ENCODE measurements at places on chromosomes 2 and 18. TPM values are rescaled to one million over a fixed set of nuclear protein-coding genes. Genes with fewer than 3 reads are reported as not detected.

Gene UGT1A4
- total RNA-seq = not detected

DNA sequence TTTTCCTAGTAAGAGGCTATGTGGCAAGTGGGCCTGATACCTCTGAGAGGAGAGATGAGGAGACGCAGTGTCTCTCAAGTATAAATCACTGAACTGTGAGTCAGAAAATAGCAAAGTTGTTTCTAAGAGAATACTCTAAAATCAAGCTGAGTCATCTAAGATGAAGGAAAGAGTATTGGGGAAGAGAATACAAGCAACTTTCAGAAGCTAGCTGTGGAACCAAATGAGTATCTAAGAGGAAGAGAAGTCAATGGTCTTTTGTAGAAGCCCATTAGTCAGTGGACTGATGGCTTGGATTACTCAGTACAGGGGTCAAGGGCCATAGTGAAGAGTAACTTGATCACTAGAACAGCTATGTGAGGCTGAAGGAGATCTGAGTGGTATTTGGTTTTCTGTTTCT lies 2.7 kb upstream of the DCC start:
- H3K27ac ChIP-seq = no peak overlapping the region
- H3K4me3 ChIP-seq = no peak overlapping the region
- H3K4me1 ChIP-seq = no peaks in the 10 kb centered on the region
- no peaks in the 10 kb centered on the region for H3K36me3 ChIP-seq
- H3K27me3 ChIP-seq = peaks cover 5% of the 10 kb centered on the region
- no peak for DNase-seq

Gene PLA2R1
- not detected for total RNA-seq

DNA sequence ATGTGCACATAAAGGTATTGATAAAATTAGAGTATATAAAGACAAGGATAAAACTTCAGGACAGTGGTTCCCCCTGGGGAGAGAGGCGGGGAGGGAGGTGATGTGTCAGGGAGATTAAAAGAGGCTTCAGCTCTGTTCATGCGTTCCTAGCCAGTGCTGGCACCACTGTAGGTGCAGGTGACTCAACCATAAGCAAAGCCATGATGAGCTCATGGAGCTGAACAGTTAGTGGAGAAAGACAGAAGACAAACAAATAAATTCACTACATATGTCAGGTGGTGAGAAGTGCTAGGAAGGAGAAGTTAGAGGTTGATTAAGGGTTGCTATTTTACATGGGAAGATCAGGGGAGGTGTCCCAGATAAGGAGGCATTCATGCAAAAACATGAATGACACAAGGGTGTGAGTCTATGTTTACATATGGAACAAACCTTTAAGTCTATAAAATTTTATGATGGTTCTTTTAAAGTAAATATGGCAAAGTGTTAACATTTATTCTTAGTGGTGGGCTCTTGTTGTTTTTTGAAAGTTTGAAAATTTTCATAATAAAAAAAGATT lies 136.0 kb downstream of the ANKRD44 start:
- H3K4me3 ChIP-seq = no peak overlapping the region
- DNase-seq = no peak
- H3K27ac ChIP-seq = no peak overlapping the region
- H3K27me3 ChIP-seq = no peaks in the 10 kb centered on the region

GRCh38 chr18:58242968-58243367 lies 198.9 kb downstream of the NEDD4L start:
- no peaks in the 10 kb centered on the region for H3K36me3 ChIP-seq
- no peaks in the 10 kb centered on the region for H3K4me1 ChIP-seq
- H3K4me3 ChIP-seq = no peak overlapping the region

DNA sequence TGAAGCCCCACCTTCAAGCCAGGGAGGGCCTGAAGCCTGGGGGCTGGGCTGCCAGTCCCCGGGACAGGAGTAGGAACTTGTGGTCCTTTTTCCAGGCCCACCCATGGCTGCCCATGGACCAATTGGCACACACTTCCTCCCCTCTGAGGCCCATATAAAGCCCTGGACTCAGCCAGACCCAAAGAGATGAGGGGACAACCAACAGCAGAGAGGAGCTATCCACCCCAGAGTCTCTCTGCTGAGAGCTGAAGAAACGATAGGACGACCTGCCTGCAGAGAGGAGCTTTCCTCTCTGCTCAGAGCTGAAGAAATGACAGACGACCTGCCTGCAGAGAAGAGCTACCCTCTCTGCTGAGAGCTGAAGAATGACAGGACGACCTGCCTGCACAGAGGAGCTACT lies 43.8 kb upstream of the PEX13 start:
- no peak for DNase-seq
- no peak overlapping the region for H3K27ac ChIP-seq
- no peaks in the 10 kb centered on the region for H3K36me3 ChIP-seq
- H3K4me3 ChIP-seq = no peak overlapping the region
- H3K4me1 ChIP-seq = no peaks in the 10 kb centered on the region

Gene SNORC
- 1.0 TPM for total RNA-seq

Data from natural killer cell (primary cell).